Endodermal cell (in vitro differentiated cells): ENCODE measurements at places on chromosomes 16 and 17. TPM values are rescaled to one million over a fixed set of nuclear protein-coding genes. Genes with fewer than 3 reads are reported as not detected.

DNA sequence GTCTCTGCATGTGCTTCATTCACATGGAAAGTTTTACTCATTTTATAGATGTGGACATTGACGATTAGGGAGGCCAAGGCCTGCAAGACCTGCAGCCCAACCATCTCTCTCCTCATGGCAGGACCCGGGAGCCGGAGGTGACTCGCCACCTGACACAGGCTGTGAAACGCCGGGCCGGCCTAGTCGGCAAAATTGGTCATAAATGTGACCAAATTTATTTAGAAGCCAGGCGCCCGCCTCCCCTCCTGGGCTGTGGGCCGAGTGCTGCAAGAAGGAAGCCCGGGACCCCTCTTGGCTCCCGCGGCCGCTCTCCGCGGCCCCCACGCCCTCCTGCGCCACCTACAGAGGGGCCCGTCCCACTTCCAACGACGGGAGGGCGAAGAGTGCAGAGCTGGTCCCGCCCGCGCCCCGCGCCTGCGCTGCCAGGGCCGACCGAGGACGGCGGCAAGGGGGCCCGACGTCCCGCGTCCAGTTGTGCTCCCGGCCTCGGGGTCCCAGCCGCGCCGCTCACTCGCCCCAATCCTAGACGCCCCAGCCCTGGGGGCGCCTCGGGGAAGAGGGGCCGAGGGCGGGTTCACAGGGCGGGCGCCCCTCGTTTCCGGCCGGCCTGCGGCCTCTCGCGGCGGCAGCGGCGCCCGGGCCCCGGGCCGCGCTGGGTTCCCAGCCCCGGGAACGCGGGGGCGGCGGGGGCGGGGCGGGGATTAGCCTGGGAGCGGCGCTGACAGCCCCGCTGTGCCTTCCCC is 47.5 kb downstream of the WNT3 start:
- DNase-seq, result peak; percentile 91
- H3K27me3 ChIP-seq, result no peaks in the 10 kb centered on the region
- peaks cover 21% of the 10 kb centered on the region for H3K4me1 ChIP-seq

GRCh38 chr17:1273492-1274244 is 3.4 kb downstream of the BHLHA9 start:
- no peaks in the 10 kb centered on the region for H3K4me1 ChIP-seq
- H3K27me3 ChIP-seq, result no peaks in the 10 kb centered on the region
- H3K4me3 ChIP-seq, result no peak overlapping the region

PRSS22 gene
- 6.2 to 11.3 TPM (median 8.5 TPM) in 3 replicates for total RNA-seq

CLDN9 gene
- total RNA-seq, result 0.18 and 0.34 TPM in 2 replicates

DNA sequence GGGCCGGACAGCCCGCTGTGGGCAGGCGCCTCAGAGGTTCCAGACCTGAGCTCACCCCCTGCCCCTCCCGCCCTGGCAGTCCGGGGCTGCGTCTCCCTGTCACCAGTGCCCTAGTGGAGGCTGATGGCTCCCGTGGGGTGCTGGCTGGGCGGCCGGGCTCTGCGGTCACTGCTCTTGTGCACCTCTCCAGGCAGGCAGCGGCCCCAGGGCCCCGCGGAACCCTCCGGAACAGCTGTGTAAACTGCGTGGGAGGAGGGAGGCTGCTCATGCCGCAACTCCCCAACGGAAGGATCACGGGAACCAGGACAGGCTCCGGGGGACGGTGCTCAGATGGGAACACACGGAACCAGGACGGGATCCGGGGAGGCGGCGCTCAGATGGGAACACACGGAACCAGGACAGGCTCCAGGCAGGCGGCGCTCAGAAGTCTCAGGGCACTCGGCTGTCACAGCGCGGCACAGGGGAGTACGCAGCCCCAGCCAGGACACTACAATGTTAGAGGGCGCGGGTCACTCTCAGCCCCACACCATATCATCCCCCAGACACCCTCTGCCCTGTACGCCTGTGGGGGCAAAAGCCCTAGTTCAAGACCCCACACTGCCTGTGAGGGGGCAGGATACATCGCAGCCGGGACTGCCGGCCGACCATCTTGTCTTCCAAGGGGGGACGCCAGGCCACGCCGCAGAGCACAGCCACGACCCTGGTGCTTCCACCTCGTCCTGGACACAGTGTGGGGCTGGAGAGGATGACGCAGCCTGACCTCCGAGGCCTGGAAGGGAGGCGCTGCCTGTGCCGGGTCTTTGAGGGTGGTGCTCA is 74.0 kb upstream of the GNG13 start:
- no peaks in the 10 kb centered on the region for H3K27me3 ChIP-seq
- no peak overlapping the region for H3K27ac ChIP-seq
- no peak overlapping the region for H3K4me3 ChIP-seq

DNA sequence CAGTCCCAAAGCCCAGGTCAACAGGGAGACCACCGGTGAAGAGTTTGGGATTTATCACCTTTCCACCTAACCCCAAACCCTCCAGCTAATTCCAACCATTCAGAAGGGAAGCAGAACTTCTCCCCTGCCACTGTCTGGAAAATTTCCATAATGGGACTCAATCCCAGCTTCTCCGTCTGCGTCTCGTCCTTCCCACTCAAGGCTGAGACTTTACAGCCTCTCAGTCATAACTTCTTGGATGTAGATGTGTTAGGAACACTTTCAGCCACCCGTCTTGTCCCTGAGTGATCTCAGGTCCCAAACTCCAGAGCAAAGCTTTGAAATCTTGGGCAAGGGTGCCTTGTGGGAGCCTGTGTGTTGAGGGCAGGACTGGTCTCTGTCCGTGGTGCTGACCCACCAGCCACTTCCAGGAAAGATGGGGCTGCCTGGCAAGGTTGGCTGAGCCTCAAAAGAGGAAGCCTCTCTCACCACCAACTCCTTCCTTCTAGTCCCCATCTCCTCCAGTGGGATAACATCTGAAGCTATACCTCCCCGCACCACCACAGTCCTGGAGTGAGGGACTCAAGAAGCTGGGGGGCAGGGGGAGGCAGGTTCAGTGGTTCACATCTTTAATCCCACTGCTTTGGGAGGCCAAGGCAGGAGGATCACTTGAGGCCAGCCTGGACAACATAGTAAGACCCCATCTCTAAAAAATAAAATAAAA is 9.3 kb downstream of the GAS2L2 start:
- H3K27ac ChIP-seq, result no peak overlapping the region
- no peaks in the 10 kb centered on the region for H3K36me3 ChIP-seq
- H3K27me3 ChIP-seq, result peaks cover 50% of the 10 kb centered on the region
- DNase-seq, result peak; percentile 94
- no peaks in the 10 kb centered on the region for H3K4me1 ChIP-seq
- H3K4me3 ChIP-seq, result no peak overlapping the region

DNA sequence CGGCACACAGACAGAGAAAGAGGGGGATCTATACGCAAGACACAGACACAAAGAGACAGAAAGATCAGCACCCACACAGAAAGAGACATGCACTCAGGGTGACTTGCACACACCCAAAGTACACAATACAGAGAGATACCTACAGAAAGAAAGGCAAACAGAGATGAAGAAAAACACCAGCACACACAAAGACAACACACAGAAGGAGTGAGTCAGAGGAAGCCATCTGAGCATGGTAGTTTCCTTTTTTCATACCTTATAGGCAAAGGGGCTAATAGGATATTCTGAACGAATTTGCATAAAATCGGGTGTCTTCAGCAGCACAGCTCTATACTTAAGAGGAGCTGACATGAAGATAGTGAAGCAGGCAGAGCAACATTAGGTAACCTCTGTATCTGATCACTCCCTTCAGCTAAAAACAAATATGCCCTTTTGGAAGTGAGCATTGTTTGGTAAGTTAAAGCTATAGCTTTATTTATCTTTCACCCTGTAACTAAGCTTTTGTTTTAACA is 198.6 kb downstream of the AATF start:
- no peaks in the 10 kb centered on the region for H3K27me3 ChIP-seq
- H3K4me1 ChIP-seq, result no peaks in the 10 kb centered on the region
- peak overlapping the region; percentile 10 for H3K4me3 ChIP-seq
- peak overlapping the region; percentile 6 for H3K27ac ChIP-seq
- no peak for DNase-seq

ZNF174 gene
- 10.2 to 13.5 TPM (median 13.4 TPM) in 3 replicates for total RNA-seq
